ENCODE measurements at places on chromosomes 3 and 15. TPM values are rescaled to one million over a fixed set of nuclear protein-coding genes. Genes with fewer than 3 reads are reported as not detected.

Gene PLCD1
- total RNA-seq: 1.8 TPM

Gene ZBED2
- total RNA-seq: 6.5 TPM

Gene SCAANT1
- not detected for total RNA-seq

Gene TEX55
- not detected for total RNA-seq

Gene CRABP1
- total RNA-seq: not detected

Gene CHRNA5
- total RNA-seq: 2.3 TPM

Gene RNF7
- 96.1 TPM for total RNA-seq
